ENCODE measurements at places on chromosomes 3 and 15.

DNA sequence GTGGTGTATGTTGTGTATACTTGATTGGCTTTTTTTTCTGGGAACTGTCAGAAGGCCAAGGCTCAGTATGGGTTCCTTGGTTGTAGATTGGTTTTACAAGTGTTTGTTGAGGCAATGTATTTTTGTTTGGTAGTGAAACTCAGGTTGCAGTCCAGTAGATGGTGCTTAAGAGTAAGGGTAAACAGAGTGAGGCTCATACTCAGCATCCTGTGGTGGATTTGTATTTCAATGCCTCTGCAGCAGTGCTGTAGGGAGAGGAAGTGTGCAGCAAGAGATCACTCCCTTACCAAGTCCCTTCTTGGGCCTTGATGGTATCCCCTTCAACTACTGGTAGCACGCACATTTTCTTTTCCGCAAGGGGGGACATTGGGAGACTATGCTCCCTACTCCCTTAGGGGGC lies 428.5 kb upstream of the CNTN3 start:
- no peak for DNase-seq

DNA sequence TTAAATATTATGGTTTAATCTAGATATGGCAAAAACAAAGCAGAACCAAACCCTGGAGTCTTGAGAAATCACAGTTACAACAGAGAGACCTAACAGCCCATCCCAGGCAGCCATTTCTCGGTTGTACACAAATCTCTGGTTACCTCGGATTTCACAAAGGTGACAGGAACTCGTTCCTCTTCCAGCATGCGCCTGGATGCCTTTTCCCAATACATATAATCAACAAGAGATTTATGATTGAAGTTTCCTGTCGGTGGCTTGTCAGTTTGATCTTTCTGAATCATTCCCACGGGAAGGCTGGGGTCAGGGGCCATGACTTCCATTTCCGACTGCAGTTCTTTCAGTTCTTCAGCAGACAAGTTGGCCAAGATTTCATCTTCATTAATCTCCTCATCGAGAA lies 445 bp downstream of the LMOD3 start:
- no peak for DNase-seq

DNA sequence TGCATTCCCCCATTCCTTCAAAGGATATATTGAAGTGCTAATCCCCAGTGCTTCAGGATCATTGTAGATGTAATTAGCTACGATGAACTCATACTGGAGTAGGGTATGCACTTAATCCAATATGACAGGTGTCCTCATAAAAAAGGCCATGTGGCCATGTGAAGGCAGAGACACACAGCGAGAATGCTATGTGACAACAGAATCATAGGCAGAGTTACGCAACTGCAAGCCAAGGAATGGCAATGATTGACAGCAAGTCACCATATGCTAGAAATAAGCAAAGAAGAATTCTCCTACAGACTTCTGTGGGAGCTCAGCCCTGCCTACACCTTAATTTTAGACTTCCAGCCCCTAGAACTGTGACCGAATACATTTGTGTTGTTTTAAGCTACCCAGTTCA lies 875.6 kb upstream of the ROBO1 start:
- no peak for DNase-seq

- no peak for DNase-seq
Observed at GRCh38 chr3:65828706-65829105, 210.0 kb downstream of the MAGI1 start.

DNA sequence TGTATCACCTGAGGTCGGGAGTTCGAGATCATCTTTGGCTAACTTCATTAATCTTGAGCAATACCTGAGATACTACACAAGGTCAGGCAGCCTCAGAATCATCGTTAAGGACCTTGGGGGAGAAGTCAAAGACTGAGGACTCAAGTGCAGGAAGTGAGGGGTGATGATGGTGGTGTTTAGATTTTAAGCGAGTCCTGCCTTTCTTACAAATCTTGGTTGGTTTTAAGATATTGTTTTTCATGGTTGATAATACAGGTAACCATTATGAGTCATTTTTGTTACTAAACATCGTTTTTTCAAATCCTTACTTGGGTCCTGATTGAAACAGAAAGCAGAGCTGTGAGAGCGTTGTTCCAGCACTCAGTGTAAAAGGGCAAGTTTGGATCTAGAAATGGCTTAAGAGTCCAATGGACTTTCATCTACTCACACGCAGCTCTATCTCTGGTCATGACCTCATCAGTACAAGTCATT lies 4.1 kb downstream of the RASGRP1 start:
- no peak for DNase-seq

DNA sequence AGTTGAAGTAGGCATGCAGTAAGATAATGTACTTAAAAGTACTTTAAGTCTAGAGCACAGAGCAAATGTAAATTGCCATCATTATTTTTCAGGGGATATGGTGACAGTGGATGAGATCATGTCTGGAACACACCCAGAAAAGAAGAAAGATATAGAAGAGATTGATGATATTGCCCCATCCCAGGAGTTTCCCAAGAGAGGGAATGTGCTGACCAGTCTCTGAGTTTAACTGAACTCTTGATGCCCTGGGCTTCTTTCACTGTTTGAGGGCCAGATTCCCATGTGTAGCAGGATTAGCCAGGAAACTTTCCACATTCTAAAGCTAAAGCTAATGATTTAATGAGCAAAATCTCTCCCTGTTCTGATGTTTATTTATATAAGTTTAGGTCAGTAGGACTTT lies 366.8 kb upstream of the UMPS start:
- DNase-seq, result no peak

DNA sequence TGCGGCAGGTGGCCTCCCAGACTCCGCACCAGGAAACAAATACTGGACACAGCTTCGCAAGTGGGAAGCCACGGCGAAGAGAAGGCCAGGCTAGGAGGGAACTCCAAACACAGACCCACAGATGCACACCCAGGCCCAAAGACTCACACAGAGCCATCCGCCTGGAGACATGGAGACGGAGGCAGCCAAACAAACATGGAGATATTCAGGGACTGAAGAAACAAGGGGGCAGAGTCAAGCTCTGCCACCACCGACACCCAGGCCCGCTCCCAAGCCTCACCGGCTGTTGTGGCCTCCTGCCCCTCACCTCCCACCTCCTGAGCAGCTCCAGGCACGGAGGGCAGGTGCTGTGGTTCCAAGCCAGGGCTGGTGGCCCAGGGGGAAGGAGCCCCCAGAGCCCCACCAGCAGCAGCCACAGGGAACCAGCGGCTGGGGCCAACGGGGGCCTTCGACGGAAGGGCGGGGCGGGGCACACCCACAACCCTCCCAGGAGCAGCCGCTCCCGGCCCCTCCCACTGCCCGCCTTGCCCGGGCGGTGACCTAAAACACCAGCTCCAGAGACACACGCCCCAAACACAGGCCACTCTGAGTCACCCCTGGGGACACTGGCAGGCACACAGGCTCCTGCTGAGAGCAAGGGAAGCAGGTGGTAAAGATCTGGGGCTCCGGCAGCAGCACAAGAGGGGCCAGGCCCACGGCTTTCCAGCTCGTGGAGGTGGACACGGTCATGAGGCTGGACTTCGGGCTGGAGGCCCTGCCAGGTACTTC lies 31.9 kb downstream of the TNK2 start:
- DNase-seq, result no peak

DNA sequence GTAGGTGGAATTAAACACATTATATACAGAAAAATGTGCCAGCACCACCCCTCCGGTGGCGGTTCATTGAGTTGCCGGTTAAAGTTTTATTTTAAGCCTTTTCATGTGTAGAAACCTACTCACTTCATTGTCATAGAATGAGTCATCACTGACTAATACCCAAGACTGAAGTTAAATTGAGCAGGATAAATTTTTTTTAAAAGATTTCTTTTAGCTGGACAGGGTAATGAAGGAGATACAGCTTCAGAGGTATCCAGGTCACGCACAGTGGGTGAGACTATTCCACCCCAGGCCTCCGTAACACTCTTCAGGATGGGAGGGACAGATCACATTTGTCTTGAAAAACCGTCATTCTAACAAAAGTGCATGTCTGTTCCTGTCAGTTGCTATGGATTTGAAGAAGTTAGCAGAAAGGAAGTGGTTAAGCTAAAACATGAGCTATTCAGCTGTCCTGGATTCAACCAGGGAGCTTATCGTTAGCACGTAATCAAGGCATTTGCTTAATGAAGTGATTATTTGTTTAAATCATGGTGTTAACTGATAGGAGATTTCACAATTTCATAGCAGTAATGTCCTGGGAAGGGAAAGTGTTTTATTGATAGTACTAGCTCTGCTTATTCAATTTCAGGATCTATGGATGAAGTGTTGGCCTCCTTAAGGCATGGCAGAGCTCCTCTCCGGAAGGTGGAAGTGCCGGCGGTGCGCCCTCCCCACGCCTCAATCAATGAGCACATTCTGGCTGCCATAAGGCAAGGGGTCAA lies 23.4 kb downstream of the WHAMM start:
- DNase-seq, result no peak

GRCh38 chr3:160943996-160944395 lies 161.2 kb downstream of the B3GALNT1 start:
- DNase-seq, result no peak

GRCh38 chr3:24648063-24648462 lies 153.4 kb upstream of the THRB start:
- no peak for DNase-seq

Measured in frontal cortex (tissue), 4 donors.